ENCODE measurements at places on chromosomes 11 and 22. TPM values are rescaled to one million over a fixed set of nuclear protein-coding genes. Genes with fewer than 3 reads are reported as not detected.

The RFPL3 gene
- polyA plus RNA-seq: not detected

DNA sequence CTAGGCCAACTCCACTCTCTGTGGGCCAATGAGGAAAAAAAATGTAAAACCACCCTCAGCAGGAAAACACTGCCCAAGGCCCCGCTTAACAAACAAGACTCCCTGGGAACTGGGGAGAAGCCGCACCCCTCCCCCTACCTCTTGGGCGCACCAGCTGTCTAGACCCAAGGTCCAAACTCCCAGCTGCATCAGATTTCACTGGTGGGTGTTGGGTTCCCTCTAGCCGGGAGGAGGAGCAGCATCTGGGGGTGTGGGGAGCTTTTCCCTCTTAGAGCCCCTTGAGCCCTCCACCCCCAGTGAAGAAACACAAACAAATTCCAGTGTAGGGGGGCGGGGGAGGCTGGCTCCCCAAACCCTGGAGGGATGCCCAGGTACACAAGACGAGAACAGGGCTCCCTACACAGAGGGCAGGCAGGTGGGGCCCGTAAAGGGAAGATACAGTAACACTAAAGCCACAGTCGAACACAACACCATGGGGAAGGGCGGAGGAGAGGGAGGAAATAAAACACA is 64.9 kb downstream of the NECTIN1 start:
- DNase-seq: no peak

The MS4A14 gene
- 0.32 TPM for polyA plus RNA-seq

The GLB1L3 gene
- 0.05 TPM for polyA plus RNA-seq

DNA sequence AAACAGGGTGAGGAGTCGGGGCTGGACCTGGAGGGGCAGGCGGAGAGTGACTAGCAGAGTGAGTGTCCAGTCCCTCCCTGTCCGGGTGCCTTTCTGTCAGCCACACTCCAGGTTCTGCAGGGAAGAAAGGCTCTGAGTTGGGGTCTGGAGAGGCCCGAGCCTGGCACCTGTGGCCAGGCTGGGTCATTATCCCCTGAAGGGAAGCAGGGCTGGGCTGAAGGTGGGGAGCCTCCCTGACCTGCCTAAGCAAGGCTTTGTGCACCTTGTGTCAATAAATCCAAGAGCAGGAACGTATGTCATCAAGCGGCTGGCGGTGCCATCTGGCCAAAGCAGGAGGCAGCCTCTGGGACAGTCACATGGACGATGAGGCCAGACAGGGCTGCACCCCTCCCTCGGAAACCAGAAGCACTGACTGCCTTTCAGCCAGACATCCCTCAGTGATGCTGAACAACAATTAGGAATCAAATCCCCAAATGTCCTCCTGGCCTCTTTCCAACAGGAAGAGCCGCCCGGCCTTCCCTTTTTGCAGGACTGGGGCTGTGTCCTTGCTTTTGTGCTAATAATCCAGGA is 73.9 kb upstream of the FGF3 start:
- no peak for DNase-seq

DNA sequence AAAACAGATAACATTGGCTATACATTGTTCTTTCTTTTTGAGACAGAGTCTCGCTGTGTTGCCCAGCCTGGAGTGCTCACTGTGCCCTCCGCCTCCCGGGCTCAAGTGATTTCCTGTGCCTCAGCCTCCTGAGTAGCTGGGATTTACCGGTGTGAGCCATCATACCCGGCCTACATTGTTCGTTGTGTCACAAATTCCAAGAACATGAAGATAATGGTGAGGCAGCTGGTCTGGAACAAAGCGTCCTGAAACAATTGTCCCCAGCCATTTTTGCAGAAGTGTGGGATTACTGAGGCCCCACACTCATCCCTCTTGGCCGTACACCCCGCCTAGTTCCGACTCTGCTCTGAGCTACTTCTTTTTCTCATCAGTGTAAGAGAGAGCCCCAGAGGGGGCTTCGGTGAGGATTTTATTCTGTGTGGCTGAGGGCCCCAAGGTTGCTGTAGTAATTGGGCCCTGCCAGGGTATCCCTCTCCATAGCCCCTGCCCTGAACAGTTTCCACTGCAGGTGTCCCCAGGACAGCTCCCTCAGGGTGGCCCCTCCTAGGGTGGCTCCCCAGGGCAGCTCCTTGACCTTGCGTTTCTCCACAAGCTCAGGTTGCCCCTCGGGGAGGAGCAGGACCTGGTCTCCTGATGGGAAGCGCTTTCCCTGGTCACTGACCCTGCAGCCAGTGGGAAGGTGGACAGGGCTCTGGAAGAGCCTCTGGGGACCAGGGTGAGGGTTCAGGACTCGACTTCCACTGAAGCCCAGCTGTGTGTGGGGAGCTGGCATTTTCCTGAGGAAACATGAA is 13.1 kb upstream of the ARSA start:
- no peak for DNase-seq

The TNNT3 gene
- polyA plus RNA-seq: 9,454 TPM
